Glutamatergic neuron (in vitro differentiated cells): ENCODE measurements at places on chromosomes 12 and 14. TPM values are rescaled to one million over a fixed set of nuclear protein-coding genes. Genes with fewer than 3 reads are reported as not detected.

DNA sequence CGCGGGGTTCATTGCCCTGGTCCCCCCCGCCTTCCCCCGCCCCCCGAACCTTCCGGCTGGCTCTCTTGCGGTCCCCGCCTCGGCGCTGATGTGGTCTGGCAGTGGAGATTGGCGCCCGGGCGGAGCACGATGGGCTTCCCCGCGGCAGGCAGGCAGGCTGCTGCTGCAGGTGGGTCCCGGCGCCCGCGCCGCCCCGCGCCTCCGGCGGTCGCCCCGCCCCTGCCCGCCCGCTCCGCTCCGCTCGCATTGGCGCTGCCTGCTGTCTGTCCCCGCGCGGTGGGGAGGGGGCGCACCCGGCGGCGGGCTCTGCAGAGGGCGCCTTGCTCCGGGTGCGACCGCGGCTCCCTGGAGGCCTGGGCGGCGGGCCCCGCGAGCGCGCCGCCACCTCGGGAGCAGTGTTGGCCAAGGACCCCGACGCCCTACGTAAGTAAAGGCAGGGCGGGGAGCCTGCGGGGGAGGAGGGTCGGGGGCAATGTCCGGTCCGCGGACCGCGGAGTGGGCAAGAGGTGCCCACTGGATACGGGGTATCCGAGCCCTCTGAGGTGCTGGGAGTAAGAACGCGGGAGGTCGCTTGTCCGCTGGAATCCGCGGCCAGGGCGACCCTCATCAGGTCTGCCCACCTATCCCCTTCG is at the start of gene AKAP5:
AKAP5 (plus strand) TSS at position 309 of the 632 bp plus-strand sequence. CDS start 2,896 bp downstream, outside the sequence.
- peak within 1 kb of the TSS; percentile 92 for H3K4me3 ChIP-seq
- peaks cover 6% of the 10 kb centered on the region for H3K27me3 ChIP-seq
- H3K36me3 ChIP-seq: no peaks in the 10 kb centered on the region
- no peak within 1 kb of the TSS for H3K27ac ChIP-seq
- DNase-seq: peak; percentile 78
- no peaks in the 10 kb centered on the region for H3K4me1 ChIP-seq

NELL2 gene
- total RNA-seq: 140 TPM

DNA sequence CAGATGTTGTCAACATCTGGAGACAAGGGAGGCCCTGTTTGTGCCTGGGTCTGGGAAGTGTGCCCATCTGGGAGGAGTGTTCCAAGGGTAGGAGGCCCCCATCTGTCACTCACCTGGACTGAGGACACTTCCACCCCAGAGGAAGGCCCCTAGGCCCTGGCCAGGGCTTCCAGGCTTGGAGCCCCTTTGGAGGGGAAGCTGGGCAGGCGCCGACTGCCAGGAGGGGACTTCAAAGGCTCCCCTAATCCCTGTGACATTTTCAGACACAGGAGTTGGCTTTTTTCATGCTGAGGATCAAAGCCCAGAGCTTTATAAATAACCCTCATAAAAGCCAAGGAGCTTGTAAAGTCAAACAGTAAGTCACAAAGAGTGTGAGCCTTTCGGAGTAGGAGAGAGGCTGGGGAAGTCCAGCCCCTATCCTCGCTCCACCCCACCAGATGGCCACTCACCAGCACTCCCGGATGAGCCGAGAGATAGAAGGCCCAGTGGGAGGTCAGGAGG is 17.6 kb upstream of the FAM222A start:
- H3K4me1 ChIP-seq: peaks cover 4% of the 10 kb centered on the region
- H3K4me3 ChIP-seq: no peak overlapping the region
- no peaks in the 10 kb centered on the region for H3K27me3 ChIP-seq
- H3K36me3 ChIP-seq: no peaks in the 10 kb centered on the region

GRCh38 chr14:37223947-37224474 is 26.3 kb downstream of the MIPOL1 start:
- H3K27ac ChIP-seq: no peak overlapping the region
- peaks cover 16% of the 10 kb centered on the region for H3K36me3 ChIP-seq
- H3K4me1 ChIP-seq: no peaks in the 10 kb centered on the region
- H3K27me3 ChIP-seq: no peaks in the 10 kb centered on the region

DNA sequence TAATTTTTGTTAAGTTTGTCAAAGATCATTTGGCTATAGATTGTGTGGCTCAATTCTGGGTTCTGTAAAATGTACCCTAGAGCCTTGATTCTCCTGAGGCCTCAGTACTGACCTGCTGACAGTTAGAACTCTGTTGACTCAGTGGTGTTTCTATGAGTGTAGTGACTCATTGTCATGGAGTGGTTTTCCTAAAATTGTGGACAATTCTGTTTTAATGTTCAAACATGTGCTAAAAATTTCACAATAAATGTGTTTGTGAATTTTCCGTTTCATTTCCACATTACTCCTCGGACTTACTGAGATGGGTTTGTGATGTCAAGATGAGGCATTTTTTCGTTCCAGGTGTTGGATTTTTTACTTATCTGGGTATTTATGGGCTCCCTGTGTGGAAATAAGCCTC is 695.9 kb downstream of the TMEM121 start:
- no peak for DNase-seq
- H3K4me3 ChIP-seq: no peak overlapping the region
- no peak overlapping the region for H3K27ac ChIP-seq
- H3K27me3 ChIP-seq: no peaks in the 10 kb centered on the region
- no peaks in the 10 kb centered on the region for H3K4me1 ChIP-seq
